ENCODE measurements at places on chromosomes 5 and 9. TPM values are rescaled to one million over a fixed set of nuclear protein-coding genes. Genes with fewer than 3 reads are reported as not detected.

- H3K27me3 ChIP-seq = no peaks in the 10 kb centered on the region
- H3K27ac ChIP-seq = no peak overlapping the region
- DNase-seq = no peak
- no peaks in the 10 kb centered on the region for H3K36me3 ChIP-seq
Measured at GRCh38 chr9:12544700-12545099, 148.5 kb upstream of the TYRP1 start.

DNA sequence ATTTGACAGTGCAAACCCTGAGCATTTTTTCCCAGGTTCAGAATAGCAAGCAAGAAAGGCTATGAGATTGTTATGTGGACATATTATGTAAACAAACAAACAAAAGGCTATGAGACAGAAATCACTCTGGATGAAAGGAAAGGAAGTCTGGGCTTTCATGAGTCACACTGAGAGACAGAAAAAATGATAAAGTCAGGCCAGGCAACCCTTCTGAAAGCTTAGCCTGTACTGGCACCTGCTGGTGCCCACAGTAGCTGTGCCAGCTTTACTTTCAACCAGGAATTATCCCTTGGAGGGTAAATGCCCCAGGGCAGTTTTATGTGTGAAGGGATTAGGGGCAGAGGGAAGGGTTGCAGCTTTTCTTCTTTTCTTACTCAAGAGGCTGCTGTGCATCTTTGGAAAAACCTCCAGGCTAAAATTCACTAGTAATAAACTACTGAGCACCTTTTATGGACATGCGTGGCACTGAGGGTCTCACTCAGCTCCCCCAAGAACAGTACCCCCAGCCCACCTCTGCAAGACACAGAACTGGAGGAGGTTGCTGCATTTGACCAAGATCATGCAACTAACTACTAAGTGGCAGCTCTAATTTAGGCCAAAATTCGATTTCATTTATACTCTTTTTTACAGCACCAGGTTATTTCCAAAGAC is 41.7 kb downstream of the ACTL7B start:
- H3K36me3 ChIP-seq = no peaks in the 10 kb centered on the region
- no peak overlapping the region for H3K27ac ChIP-seq
- H3K4me1 ChIP-seq = no peaks in the 10 kb centered on the region

DNA sequence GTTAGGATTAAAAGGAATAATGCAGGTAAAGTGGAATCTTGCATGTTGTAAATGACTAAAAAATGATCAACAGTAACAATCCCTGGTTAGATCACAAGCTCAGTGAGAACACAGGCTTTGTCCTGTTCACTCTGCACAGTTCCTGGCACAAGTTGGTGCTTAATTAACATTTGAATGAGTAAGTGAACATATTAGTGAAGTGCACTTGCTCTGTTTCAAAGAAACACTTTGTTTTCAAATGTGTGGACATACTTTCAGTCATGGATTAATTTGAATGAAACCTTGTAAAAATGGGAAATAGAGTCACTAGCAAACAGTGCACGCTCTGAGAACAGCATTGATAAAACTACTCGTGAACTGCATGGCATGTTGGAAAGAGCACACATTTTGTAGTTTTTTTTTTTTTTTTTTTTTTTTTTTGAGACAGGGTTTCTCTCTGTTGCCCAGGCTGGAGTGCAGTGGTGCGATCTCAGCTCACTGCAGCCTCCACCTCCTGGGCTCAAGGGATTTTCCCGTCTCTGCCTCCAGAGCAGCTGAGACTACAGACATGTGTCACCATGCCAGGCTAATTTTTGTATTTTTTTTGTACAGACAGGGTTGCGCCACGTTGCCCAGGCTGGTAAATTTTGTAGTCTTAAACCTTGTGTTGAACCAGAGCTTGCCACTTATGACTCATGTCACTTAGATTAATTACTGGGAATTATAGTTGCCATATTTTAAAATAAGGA is 159.9 kb downstream of the LURAP1L start:
- no peak for DNase-seq
- no peak overlapping the region for H3K27ac ChIP-seq
- H3K27me3 ChIP-seq = no peaks in the 10 kb centered on the region
- no peak overlapping the region for H3K4me3 ChIP-seq
- H3K4me1 ChIP-seq = no peaks in the 10 kb centered on the region
- no peaks in the 10 kb centered on the region for H3K36me3 ChIP-seq

GRCh38 chr5:141969783-141970771 is 1.2 kb downstream of the RNF14 start:
- no peak for DNase-seq
- peak overlapping the region; percentile 86 for H3K4me3 ChIP-seq

DNA sequence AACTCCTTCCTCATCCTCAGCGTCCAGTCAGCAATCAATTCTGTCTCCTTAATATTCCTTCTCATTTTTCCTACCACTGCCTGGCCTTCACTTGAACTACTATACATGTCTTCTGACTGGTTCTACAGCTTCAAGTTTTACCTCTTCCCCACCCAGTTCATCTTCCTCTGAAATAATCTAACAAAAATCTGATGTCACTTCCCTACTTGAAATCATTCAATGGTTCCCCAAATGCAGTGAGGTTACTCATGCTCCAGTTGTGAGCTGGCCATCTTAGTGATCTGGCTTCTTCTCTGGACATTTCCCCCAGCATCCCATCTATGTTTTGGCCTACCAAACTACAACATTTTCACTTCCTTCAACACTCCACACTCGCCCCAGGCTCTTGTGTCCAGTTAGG is 14.9 kb upstream of the TMEM267 start:
- H3K4me3 ChIP-seq = no peak overlapping the region
- H3K4me1 ChIP-seq = no peaks in the 10 kb centered on the region
- H3K36me3 ChIP-seq = no peaks in the 10 kb centered on the region
- no peaks in the 10 kb centered on the region for H3K27me3 ChIP-seq
- no peak for DNase-seq

GRCh38 chr9:109419531-109419930 is 78.6 kb downstream of the PTPN3 start:
- no peak overlapping the region for H3K4me3 ChIP-seq
- no peak for DNase-seq
- H3K27me3 ChIP-seq = no peaks in the 10 kb centered on the region

- H3K36me3 ChIP-seq = no peaks in the 10 kb centered on the region
- H3K27me3 ChIP-seq = no peaks in the 10 kb centered on the region
- DNase-seq = no peak
- peaks cover 58% of the 10 kb centered on the region for H3K4me1 ChIP-seq
- no peak overlapping the region for H3K4me3 ChIP-seq
Measured at GRCh38 chr9:121750715-121751623, 99.5 kb downstream of the DAB2IP start.

- H3K27me3 ChIP-seq = no peaks in the 10 kb centered on the region
- no peaks in the 10 kb centered on the region for H3K36me3 ChIP-seq
- no peak for DNase-seq
- H3K4me3 ChIP-seq = no peak overlapping the region
Measured at GRCh38 chr5:112413611-112414010, 5.5 kb downstream of the EPB41L4A start.

DNA sequence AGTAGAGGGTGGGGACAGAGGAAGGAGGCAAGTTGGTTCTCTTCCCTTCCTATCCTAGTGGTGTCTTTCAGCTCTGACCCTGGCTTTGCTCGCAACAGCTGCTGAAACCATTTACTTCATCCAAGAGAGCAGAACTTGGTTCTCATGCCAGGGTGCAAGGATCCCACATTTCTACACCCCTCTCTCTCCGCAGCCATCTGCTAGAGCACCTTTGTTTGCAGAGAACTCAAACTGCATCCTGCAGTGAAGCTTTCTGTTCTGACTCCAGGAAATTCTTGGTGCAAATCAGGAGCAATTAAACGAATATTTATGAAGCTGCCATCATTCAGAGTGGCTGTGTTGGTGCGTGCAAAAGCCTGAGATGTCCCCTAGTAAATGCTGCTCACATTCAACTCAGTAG is 31.9 kb downstream of the NEUROG1 start:
- H3K27ac ChIP-seq = no peak overlapping the region
- H3K36me3 ChIP-seq = no peaks in the 10 kb centered on the region
- no peak for DNase-seq
- H3K4me1 ChIP-seq = no peaks in the 10 kb centered on the region
- H3K27me3 ChIP-seq = no peaks in the 10 kb centered on the region
- no peak overlapping the region for H3K4me3 ChIP-seq

Gene MEF2C
- total RNA-seq = 77.5 TPM

Gene MARCOL
- not detected for total RNA-seq

Gene C5orf52
- not detected for total RNA-seq

Gene NAIP
- 8.4 TPM for total RNA-seq

Gene CSF2
- total RNA-seq = not detected

All from ovary (tissue), 10 donors.